ENCODE measurements at places on chromosomes 4 and X.
A peak's percentile ranks its signal among the peaks of the same experiment; 100 is the strongest.

DNA sequence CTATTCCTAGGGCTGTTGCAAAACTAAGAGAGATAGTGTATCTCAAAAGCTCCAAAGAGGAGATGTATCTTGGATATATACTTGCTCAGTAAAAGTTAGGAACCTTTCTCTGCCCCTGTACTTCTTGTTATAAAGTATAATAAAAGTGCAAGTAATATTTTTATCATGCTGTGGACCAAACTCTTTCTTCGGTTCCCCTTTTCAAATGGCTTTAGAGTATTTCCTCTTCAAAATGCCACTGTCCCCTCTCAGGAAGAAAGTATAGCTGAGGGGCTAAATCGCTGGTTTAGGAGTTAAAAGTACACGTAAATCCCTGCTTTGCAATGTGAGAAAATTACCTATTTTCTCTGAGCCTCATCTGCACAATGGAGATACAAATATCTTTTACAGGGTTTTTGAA lies 169.1 kb upstream of the FTHL17 start:
- DNase-seq: no peak

- no peak for DNase-seq
Observed at GRCh38 chr4:169248645-169249044, 22.1 kb downstream of the SH3RF1 start.

DNA sequence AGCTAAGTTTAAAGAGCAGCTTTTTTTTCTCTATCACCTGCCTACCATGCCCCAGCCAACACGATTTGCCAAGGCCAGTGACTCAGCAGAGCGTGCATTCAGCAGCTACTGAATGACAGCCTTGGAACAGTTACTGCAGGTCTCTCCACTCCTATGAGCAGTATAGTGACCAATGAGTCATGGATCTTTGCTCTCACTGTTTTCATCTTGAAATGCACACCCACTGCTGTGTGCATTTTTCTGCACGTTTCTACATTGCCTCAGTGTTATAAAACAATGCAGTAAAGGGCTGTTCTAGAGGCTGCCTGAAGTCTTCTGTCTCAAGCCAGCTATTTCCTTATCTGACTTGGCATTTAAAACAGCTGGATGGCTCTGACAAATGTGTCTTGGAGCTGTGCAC lies 66.0 kb upstream of the C4orf54 start:
- no peak for DNase-seq

- no peak for DNase-seq
Observed at GRCh38 chrX:83501530-83501929, 6.6 kb upstream of the POU3F4 start.

- peak; percentile 1 for DNase-seq
Observed at GRCh38 chr4:187606581-187606980, 389.0 kb upstream of the ZFP42 start.

DNA sequence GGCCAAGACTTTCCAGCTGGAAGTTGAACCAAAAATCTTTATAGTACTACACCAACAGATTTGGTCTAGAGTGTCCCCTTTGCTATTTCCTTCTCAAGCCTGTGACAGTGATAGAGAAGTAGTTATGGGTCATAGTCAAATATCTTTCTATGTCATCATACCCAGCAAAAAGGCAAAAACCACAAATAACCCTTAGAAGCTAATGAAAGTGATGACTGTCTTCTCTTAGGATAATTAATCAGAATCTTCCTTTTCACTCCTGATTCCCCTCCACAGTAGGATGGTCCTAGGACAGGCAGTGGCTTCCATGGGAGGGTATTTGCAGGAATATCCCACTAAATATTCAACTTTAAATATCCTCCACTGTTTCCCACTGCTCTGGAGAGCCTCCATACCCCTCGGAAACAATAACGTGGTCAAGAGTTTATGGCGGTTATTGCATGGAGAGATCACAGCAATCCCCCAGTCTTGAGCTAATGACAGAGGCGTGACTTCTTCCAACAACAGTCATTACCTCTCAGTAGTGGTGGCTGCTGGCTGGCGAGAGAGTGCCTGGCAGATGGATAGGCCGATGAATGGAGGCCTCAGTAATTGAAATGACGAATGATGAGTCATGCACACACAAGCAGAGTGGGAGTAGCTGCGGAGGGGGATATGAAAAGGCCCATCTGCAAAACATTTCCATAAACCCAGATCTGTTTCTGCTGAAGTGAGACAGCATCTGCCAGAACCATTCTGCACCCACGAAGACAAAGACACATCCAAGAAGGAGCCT lies 154.9 kb downstream of the STK32B start:
- no peak for DNase-seq

GRCh38 chrX:43968359-43968781 lies 4.8 kb downstream of the NDP start:
- DNase-seq: no peak

DNA sequence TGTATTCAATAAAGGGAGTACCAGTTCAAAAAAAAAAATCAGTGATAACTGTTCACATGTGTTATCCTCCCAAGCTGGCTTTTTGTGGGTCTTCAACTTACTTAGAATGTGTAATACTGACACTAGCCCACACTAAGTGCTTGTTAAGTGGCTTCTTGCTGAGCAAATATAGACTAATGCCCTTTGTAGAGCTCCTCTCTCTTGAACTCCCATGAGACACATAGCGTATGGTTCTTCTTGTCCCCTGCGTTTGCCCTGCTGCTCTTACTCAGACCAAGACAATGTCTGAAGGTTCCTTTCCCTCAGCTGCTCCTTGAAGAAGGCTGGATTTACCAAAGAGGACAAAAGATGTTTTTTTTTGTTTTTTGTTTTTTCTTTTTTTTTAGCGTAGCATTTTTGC lies 110.9 kb downstream of the FRAS1 start:
- no peak for DNase-seq

GRCh38 chr4:176498617-176499256 lies 179.0 kb downstream of the SPCS3 start:
- no peak for DNase-seq

DNA sequence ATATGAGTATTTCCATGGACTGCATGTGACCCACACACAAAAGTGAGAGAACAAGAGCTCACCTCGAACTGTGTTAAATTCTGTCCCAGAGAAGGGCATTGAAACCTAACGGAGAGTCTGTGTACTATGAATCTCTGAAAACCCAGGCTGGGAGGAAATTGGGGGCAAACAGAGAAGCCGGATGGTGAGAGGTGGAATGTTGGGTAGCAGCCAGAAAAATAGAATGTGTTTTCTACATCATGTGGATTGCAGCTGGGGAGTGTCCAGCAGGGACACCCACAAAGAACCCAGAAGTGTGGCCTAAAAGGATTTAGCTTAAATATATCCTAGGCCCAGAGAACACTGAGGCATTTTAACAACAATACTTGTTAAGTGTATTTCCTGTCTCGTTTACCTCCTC lies 38.6 kb downstream of the MND1 start:
- no peak for DNase-seq

GRCh38 chr4:134727696-134728095 lies 526.1 kb upstream of the PABPC4L start:
- DNase-seq: no peak

GRCh38 chr4:15457406-15458201 lies 12.1 kb upstream of the CC2D2A start:
- DNase-seq: peak; percentile 17

- DNase-seq: no peak
Observed at GRCh38 chrX:24285082-24285481, 28.8 kb downstream of the SUPT20HL2 start.

DNA sequence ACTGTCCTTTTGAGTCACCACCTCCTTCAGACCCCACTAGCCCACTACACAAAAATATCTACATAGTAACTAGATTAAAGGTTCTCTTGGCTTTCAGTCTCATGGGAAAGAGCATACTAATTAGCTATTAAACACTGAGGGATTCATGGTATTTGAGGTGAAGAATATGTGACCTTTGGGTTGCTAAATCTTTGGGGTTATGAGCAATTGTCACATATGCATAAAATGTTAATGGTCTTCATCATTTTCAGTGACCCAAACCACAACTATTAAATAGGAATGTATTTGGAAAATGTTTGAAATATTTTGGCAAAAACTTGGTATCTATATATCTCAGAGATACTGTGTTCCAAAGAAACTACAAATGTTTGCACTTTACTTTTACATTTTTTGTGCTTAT lies 365.1 kb downstream of the MAGEB5 start:
- DNase-seq: no peak

- no peak for DNase-seq
Observed at GRCh38 chr4:74659576-74660411, 134.5 kb downstream of the BTC start.

- DNase-seq: no peak
Observed at GRCh38 chr4:119730671-119730950, 102.0 kb upstream of the PDE5A start.

- no peak for DNase-seq
Observed at GRCh38 chr4:171932238-171932637, 119.0 kb downstream of the GALNTL6 start.

GRCh38 chrX:8341814-8342590 lies 122.6 kb upstream of the VCX3B start:
- DNase-seq: no peak

Measured in GM19239 (cell line).